Stimulated activated CD4-positive, alpha-beta T cell treated with anti-CD3 and anti-CD28 coated beads, TNF-alpha, amount 100 ng/mL, for 48 hours (primary cell): ENCODE measurements at places on chromosomes 16 and 17.

- no peak for DNase-seq
Observed at GRCh38 chr17:29565643-29566472, 979 bp downstream of the ABHD15 start.

DNA sequence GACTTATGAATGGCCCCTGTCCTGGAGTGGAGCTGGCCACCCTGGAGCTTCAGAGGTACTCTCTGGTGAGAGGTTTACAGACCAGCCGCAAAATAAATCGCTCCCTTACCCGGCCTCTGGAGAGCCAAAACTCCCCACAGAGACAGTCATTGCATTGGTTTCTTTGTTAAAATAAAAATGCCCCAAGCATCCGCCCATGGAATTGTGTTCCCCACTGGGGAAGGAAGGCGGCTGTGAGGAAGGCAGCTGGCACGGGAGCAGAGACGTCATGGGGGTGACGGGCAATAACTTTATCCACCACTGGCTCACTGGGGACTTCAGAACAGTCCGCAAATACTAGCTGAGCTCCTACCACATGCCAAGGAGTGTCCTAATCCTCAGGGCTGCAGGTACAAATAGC, 266.2 kb upstream of the FOXF1 start:
- no peak for DNase-seq

GRCh38 chr17:2233441-2233947, 70.1 kb downstream of the SMG6 start:
- no peak for DNase-seq

DNA sequence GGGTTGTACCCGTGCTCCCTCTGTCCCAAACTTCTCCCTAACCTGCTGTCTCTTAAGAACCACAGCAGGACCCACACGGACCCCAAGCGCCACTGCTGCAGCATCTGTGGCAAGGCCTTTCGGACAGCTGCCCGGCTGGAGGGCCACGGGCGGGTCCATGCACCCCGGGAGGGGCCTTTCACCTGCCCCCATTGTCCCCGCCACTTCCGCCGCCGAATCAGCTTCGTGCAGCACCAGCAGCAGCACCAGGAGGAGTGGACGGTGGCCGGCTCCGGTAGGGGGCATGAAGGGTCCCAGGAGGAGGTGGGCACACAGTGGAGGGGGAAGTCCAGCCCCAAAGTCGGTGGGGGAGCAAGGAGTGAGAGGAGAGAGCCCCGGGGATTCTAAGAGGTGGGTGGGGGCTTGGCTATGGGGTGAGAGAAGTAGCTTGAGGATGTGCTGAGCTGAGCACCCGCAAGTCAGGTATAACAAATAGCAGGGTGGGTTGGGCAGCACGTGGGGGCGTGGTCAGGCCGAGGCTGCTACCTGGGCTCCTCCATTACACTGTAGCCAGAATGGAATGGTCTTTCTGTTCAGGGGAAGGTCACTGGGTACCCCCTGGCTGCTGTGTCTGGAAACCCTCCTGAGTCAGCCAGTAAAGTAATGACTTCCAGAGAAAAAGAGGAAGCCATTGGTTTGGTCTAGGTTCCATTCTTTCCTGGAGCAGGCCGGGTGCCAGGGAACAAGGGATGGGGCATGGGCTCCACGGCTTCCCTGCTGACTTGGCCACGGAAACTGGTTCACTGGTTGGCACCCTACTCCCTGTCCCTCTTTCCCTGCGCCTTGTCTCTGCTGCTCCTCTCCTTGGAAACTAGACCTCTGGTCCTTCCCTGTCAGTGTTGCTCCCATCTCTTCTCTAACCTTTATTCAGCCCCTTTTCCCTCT, 7.1 kb downstream of the PRSS53 start:
- no peak for DNase-seq

GRCh38 chr17:29663155-29663554, 40.4 kb upstream of the CORO6 start:
- no peak for DNase-seq

- no peak for DNase-seq
Observed at GRCh38 chr16:88779406-88780141, 5.4 kb downstream of the PIEZO1 start.

- no peak for DNase-seq
Observed at GRCh38 chr16:15950161-15950854, 892 bp downstream of the ABCC1 start.

GRCh38 chr16:84754353-84754856, 54.6 kb downstream of the USP10 start:
- peak; percentile 52 for DNase-seq

DNA sequence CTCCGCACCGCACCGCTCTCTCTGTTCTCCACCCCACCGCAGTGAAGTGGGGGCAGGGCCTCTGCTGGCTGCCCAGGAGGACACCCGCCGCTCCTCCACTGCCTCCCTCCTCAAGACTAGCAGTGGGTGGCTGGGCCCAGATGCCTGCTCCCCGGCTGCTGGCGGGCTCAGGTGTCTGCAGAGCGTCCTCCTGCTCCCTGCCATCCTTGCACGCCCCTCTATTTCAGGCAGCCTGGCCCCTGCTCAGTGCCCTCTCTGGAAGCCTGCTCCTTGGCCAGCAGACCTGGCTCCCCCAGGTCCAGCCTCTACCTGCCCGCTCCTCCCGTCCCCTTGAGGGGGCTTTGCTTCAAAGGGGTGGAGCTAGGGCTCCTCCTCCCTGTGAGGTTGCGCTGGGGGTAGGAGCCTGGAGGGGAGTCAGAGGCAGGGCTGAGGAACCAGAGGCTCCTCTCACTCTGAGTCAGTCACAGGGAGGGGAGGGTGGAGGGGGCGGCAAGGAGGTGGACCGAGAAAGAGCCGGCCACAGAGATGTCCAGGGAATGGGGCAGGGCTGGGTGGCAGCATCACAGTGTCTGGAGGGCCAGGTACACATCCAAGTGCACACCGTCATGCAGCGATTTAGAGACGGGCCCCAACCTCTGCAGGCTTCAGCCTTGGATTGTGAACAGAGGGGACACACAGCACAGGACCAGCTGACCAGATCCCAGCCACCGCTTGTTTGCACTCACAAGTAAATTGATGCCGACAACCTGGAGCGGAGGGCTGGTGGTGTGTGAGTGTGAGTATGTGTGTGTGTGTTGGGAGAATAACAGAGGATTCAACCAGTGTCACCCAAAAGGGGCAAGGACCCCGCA, 9.8 kb upstream of the TMEM92 start:
- no peak for DNase-seq

DNA sequence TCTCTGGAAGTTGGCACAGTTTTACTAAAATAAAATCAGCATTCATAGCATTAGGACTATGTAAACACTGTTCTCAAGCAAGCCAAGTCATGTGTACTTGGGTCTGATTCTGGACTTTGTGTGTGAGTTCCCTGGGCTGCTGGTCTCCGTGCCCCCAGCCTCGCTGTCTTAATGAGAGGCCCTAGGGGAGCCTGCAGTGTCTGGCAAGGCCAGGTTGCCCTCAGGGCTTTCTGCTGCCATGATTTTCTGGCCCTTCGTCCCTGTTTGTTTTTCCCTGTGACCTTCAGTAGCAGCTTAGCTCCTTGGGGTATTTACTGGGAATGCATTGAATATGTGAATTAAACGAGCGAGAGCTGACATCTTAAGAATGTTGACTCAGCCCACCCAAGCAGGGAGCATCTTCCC, 161.8 kb downstream of the RPTOR start:
- no peak for DNase-seq

DNA sequence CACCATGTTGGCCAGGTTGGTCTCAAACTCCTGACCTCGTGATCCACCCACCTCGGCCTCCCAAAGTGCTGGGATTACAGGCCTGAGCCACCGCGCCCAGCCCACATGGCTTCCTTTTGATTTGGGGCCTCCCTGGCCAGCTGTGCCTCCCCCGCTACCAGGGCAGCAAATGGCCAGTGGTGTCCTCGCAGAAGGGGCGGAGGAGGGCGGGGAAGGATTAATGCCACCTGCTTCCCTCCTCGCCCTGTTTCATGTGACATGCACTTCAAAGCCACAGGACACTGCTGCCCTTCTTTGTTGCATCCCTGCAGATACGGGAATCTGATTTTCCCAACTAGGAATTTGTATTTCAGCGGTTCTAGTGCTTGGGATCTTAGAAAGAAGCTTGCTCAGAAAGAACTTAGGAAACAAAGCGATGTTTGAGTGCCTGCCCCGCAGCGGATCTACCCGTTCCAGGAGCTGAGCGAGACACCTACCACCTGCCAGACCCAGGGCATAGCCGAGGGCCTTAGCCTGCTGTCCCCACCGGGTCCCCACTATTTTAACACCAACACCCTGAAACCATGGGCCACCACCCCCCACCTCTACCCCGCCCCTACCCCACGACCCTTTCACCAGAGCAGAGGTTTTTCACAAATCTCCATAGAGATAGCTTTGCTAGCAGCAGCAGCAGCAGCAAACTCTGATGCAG, 37.7 kb upstream of the CCDC182 start:
- no peak for DNase-seq

DNA sequence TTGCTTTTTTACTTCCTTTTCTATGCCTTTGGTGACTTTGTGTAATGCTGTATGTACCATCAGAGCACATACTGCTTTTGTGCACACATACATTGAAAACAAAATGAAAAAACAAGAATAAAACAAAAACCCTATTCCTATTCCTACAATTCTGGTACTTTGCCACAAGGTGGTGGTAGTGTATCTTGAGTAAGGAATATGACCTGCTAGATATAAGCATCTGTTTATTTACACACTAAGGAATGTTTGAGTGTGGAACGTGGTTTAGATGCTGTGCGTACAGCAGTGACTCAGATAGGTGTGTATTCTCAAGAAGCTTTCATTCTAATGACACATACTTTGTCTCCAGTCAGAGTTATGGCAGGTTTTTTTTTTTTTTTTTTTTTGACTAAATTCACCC, 606.2 kb downstream of the WWOX start:
- no peak for DNase-seq
